ENCODE measurements at places on chromosomes 3 and 15.
A peak's percentile ranks its signal among the peaks of the same experiment; 100 is the strongest.

GRCh38 chr3:131883086-131883485 is 151.7 kb downstream of the CPNE4 start:
- no peak for DNase-seq

- no peak for DNase-seq
Observed at GRCh38 chr15:80105595-80105994, 46.1 kb downstream of the ZFAND6 start.

GRCh38 chr3:46931631-46932331 is 44.8 kb downstream of the CCDC12 start:
- DNase-seq = no peak

- no peak for DNase-seq
Observed at GRCh38 chr15:42152921-42153698, 3.3 kb downstream of the PLA2G4F start.

- no peak for DNase-seq
Observed at GRCh38 chr3:181719991-181720680, 8.4 kb downstream of the SOX2 start.

- DNase-seq = no peak
Observed at GRCh38 chr3:131224886-131225550, 156.6 kb upstream of the NUDT16 start.

GRCh38 chr15:89707577-89707976 is 17.0 kb downstream of the WDR93 start:
- DNase-seq = no peak

DNA sequence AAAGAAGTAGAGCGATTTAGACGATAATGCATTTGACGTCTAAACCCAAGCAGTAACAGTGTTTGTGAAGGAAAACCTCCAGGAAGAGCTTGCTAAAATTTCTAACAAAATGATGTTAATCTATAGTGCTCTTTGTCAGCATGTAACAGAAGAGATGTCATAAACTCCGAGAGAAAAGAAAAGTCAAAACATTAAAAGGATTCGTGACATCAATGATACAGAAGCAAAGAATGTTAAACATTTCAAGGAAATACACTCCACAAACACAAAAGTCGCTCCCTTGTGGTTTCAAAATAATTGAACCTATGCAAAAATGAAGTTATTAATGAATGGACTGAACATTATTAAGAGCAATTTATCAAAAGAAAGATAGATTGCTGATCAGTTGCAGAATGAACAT is 27.9 kb downstream of the AADAC start:
- DNase-seq = no peak

DNA sequence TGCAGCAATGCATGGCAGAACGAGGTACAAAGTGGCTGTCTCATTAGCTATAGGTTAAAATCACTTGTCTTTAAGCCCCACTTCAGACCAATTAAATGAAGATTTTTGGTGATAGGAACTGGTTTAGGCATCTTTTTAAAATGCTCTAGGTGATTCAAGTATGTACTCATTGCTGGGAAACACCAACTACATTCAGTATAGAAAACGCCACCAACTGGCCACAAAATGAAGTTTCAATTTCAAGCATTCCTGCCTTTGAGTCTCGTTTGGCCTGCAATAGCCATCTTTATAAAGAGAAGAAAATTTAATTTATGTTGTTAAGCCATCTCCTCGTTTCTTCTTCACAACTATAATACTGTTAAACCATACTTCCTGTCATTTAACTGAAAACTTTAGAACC is 587.9 kb downstream of the GBE1 start:
- DNase-seq = no peak

DNA sequence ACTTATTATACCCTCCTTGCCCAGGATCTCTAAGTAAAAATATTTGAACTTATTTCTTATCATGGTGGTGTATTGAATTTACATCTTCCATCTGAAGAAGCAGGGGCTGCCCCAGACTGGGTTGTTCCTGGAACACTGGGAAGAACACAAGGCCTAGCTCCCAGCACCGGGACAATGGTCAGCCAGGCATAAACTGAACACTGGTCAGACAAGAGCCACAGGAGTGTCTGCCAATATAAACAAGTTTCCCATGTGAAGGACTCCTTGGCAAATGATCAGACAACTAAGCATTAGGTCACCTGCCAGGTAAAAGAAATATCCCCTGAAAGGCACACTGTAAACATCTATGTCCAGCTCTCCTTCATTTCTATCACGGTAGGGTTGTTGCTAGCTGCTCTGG is 172.4 kb downstream of the ATP8B4 start:
- DNase-seq = no peak

DNA sequence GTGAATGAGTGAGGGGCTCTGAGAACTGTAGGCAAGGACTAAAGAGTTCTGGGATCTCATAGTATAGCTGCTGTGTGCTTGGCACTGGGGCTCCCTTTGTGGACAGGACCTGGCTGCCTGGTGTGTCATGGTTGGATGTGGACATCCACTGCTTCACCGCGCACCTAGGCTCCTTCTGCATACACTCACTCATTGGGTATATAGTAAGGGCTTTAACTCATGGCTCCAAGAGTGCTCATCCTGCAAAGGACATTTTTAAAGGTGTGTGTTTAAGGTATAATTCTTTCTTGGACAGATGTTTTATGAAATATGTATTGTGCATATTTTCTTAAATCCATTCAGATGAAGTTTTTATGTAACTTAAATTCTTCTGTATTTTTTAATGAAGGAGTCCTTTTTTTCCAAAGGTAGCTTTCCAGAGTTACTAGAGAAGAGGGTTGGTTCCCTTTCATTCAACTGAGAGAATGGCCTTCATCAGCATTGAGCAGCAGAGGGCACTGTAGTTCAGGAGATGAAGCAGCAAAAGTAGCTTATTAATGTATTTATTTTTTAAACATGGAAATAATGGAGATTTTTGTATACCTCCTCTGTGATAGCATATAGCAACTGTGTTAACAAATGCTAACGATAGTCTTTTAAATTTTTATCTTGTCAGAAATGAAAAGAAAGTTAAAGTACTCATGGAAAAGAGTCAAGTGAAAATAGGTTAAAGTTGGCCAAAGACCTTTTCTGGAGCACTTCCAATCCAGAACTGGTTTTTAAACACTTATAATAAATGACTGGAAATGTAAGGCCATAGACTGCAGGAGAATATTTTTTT is 25.2 kb downstream of the OXNAD1 start:
- peak; percentile 75 for DNase-seq

DNA sequence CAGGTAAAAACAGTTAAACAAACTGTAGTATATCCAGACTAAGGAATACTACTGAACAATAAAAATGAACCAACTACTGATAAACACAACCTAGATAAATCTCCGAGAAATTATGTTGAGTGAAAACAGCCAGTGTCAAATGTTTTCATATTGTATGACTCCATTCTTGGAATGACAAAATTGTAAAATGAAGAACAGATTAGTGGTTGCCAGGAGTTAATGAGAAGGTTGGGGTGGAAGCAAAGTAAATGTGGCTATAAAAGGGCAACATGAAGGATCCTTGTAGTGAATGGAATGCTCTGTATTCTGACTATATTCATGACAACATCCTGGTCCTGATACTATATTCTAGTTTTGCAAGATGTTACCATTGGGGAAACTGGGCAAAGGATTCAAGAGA is 27.5 kb upstream of the ACKR4 start:
- DNase-seq = no peak

DNA sequence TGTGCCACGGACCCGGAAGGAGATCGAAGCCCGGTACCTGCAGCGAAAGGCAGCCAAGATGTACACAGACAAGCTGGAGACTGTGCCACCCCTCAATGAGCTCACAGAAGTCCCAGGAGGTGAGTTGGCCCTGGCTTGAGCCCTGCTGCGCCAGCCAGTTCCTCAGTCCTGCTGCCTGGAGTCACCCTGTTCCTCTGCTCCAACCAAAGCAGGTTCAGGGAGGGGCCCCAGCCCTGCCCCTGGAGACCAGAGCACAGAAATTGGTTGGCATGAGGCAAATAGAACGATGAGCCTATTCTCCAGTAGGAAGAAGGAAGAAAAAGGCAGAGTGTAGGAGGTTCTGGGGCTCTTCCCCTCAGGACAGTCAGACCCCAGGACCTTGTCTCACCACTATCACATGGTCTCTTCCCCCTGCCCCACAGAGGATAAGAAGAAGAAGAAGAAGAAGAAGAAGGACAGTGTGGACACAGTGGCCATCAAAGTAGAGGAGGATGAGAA is 8.0 kb downstream of the TMIE start:
- DNase-seq = no peak

GRCh38 chr15:90762109-90762508 is 45.0 kb downstream of the BLM start:
- no peak for DNase-seq

DNA sequence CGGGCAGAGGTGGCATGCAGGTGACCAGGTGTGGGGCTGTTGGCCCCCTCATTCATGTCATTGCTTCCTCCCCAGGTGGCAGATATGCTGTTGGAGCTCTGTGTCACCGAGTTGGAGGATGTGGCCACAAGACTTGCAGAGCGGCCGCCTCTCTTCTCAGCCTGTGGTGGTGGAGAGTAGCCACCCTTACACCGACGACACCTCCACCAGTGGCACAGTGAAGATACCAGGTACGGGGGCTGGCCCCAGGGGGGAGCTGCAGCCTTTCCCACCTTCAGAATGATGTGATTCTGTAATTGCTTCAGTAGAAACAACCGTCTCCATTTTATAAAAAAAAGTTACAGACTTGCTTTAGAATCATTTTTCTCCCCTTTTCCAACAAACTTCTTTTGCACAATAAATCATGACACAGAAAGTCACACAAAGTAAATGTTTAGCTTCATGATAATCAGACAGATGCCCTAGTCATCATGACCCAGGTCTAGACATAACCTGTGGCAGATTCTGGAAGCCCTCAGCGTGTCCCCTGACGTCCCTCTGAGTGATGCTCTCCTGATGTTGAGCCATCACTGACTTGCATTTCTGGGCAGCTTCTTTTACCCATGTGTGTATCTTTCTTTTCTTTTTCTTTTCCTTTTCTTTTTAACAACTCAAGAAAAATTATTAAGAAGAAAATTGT is 76.0 kb upstream of the FAN1 start:
- no peak for DNase-seq

DNA sequence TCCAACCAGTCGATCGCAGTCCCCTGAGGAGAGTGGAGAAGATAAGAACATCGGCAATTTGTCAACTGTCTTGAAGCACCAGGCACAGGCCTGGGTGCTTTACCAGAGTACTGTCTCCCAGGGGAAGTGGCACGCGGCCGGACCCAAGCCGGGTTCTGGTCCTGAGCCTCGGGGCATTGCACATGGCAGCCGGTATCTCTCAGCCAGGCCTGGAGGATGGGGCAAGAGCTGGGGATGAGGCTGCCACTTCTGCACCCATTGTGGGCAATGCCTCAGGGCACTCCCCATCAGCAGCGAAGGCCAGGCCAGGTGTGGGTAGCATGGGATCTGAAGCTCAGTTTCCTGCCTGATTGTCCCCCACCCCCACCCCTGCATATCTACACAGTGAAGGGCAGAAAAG is 77.5 kb downstream of the ADCY5 start:
- DNase-seq = no peak

DNA sequence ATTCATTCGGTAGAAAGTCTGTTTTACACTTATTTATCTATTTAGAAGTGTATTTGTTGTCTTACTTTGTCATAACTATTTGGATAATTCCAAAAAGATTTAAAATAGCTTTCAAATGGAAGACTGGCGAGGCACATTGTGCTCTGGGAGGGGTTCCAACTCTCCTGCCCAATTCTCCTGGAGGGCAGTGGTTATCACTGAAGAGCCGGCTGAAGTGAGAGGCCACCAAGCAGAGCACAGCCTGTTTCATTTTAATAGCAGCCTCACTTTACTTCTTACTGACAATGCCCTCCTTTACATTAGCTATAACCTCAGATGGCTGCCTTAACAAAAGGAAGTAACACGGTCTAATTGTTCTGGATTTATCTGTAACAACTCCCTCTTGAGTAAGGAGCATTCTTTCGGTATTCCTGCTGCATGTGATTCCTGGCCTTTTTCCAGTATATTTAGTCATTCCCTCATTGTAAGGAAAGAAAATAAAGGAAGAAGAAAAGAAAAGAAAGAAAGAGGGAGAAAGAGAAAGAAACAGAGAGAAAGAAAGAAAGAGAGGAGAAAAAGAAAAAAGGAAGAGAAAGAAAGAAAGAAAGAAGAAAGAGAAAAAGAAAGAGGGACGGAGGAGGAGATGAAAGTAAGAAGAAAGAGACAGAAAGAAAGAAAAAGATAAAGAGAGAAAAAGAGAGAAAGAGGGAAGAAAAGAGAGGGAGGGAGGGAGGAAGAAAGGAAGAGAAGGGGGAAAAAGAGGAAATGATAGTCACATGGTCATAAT is 339.8 kb upstream of the WNT5A start:
- no peak for DNase-seq

DNA sequence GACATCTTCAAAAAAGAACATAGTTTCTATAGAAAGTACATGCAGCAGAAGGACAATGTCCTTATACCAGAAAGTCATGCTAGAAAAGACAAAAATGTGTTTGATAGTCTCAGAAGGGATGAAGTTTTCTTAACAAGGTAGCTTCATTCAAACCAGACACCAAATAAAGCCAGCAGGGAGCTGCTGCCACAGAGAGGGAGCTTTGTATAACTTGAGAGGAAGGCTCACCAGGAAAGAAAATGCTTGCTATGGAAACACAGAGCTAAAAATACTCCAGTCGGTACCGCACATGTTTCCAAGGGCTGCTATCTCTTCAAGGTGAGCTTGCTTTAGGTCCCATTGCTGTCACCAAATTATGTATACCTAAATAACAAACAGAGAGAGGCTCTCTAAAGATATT is 1074.8 kb upstream of the ALCAM start:
- DNase-seq = no peak

GRCh38 chr3:52068055-52068571 is 11.7 kb upstream of the DUSP7 start:
- DNase-seq = no peak

- DNase-seq = no peak
Observed at GRCh38 chr3:169630852-169631251, 32.7 kb downstream of the MECOM start.

DNA sequence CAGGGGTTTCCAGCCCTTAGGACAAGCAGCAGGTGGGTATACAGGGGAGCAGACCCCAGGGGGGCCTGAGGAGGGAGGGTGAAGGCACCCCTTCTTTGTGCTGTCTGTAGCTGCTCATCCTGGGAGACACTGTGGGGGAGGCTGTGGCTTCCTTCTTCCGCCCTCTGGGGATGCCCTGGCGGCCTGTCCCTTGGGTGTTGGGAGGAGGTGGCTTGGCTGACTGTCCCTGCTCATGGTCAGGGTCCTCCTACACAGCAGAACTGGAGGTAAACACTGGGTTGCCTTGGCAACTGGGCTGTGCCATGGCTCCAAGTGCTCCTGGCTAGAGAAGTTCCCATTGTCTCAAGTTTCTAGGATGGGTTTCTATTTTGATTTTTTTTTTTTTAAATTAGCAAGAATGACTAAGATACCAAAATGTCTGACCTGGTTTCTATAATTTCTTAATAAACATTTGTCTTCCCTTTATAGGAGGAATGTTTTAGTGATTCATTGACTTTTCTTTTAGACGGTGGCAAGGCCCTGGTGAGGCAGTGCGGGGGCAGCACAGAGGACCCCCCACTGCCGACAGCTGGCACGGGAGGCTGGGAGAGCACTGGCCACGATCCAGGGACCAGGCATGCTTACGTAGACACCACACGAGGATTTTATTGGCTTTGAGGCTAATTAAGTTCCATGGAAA is 12.4 kb downstream of the KLF13 start:
- DNase-seq = no peak
